ENCODE measurements at places on chromosomes 16 and 17. TPM values are rescaled to one million over a fixed set of nuclear protein-coding genes. Genes with fewer than 3 reads are reported as not detected.

Gene LRRC75A
- 0.83 TPM for total RNA-seq

- no peak overlapping the region for H3K4me3 ChIP-seq
- no peaks in the 10 kb centered on the region for H3K4me1 ChIP-seq
- DNase-seq: no peak
- no peak overlapping the region for H3K27ac ChIP-seq
Measured at GRCh38 chr17:27878776-27879562, 14.2 kb downstream of the LYRM9 start.

Gene CORO1A
- total RNA-seq: 23.1 TPM

Gene NTN1
- total RNA-seq: 3.7 TPM

- no peaks in the 10 kb centered on the region for H3K36me3 ChIP-seq
- H3K4me3 ChIP-seq: no peak overlapping the region
- no peak for DNase-seq
- no peaks in the 10 kb centered on the region for H3K4me1 ChIP-seq
- H3K27ac ChIP-seq: no peak overlapping the region
Measured at GRCh38 chr17:36768394-36768793, 167.0 kb downstream of the MRM1 start.
